DMS153 (cell line): ENCODE measurements at places on chromosomes 4 and X.

- no peak for DNase-seq
Measured at GRCh38 chrX:135327299-135327698, 18.0 kb downstream of the ETDC start.

GRCh38 chrX:1053072-1053471 is 159.4 kb downstream of the CRLF2 start:
- DNase-seq: no peak

GRCh38 chr4:101708293-101709039 is 82.1 kb upstream of the BANK1 start:
- DNase-seq: no peak

DNA sequence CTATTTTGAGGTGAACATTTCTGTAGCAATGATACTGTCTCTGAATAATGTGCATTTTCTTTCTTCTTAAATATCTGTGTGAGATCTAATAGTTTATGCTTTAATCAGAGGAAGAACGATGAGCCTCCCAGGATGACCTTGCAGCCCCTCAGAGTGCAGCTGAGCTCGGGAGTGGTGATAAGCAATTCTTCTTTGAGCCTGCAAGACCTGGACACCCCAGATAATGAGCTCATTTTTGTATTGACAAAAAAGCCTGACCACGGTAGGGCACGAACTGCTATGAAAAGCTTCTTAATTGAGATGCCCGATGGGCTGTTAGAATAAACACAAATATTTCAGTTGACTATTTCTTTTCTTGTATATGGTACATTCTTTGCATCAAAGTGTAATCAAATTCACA is 105.0 kb upstream of the ANXA3 start:
- no peak for DNase-seq

DNA sequence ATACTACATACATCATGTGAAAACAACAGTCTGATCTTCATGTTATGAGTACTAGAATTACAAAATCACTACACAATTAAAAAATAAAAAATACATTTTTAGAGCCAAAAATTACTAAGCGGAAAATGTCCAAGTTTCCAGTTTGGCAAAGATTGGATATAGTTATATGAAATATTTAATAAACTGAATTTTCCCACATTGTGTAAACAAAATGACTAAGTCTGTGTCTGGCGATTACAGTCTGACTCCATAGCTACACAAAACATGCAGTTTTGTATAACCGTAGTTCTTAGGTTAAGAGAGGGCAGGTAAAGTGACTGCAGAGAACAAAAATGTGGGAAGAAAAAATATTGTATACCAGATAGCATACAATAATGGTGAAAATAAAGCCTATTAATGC is 59.2 kb upstream of the TMEM47 start:
- no peak for DNase-seq
